Stimulated activated CD8-positive, alpha-beta memory T cell treated with anti-CD3 and anti-CD28 coated beads, Interleukin-4, amount 100 ng/mL, for 4 hours (primary cell): ENCODE measurements at places on chromosomes 7 and 10.

GRCh38 chr10:128990986-128991385, 476.1 kb upstream of the MGMT start:
- no peak for DNase-seq

DNA sequence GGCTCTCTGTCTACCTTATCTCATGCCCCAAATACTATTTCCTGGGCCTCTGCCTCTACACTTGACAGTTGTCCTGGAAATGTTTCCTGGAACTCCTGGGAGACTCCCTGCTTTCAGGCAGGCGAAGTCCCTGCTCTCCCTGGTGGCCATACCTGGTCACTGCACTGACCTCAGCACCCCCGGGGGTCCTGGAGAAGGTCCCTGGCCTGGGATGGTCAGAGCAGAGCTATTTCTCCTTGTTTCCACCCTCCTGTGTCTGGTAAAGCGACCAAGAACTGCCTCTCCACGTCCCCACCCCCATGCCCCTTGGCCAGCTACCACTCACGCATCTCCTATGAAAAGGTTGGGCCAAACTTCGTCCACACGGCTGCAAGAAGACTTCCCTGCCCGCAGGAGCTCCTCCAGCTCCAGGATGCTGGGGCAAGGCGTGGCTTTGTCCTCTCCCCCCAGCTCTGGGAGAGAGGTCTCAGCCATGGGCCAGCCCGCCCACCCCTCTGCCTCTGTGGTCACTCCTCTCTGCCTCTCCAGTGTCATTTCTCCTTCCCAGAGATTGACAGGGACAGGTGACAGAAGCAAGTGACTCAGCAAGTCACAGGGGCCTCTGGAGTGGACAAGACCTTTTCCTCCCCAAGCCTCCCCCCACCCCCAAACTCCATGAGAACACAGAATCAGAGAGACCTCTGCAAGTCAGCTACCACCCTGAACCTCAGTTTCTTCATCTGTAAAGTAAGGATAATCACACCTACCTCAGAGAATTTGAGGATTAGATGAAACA, 2.6 kb upstream of the SAMD8 start:
- DNase-seq: no peak

GRCh38 chr7:29314148-29314547, 119.6 kb downstream of the CHN2 start:
- no peak for DNase-seq

GRCh38 chr10:50439806-50440205, 183.9 kb downstream of the SGMS1 start:
- no peak for DNase-seq

DNA sequence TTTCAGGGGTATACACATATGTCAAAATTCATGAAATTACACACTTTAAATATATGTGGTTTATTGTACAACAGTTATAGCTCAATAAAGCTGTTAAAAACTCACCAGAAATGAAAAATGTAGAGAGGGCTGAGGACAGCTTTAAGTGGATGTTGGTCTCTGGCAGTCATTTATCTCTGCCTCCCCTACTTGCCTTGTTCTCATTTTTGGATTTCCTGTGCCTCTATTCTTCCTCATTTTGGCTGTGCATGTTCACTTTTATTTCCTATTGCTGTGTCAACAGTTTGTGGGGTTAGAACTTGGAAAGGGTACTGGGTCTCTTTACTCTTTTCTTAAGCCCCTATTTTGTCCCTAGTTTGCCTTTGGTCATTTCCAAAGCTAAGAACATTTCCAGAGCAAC, 18.6 kb upstream of the MEST start:
- DNase-seq: no peak

DNA sequence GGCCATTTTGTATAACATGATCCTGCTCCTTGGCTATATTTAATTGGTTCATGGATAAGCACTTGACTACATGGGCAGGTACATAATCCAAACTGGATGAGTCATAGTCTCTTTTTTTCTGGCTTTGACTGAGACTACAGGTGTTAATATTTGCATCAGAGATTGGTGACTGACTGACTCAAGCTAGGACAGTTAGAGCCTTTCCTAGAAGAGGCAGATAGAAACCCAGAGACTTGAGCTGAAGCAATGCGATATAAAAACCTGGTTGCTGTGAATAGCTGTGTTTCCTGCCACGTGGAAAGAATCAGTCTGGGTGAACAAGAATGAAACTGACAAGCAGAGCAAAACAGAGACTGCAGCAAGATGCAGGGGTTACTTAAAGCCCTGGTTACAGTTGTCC, 81.0 kb downstream of the SAMD9 start:
- DNase-seq: no peak

DNA sequence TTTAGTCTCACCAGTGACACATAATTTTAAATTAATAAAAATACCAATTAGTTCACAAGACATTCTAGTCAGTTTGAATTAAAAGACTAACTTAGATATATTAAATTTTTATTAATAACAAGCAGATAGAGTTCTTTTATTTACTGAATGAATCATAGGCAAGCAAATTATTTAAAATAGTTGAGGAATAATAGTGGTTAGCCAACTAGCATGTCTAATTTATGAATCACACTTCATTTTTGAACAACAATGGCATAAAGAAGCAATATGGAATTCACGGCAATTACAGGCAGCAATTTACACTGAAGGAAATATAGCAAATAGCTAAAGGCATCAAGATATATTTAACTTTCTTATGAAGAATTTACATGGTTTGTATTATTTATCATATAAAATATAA, 187.0 kb upstream of the SLC26A5 start:
- DNase-seq: no peak

GRCh38 chr10:33772370-33773252, 438.1 kb upstream of the NRP1 start:
- DNase-seq: no peak

DNA sequence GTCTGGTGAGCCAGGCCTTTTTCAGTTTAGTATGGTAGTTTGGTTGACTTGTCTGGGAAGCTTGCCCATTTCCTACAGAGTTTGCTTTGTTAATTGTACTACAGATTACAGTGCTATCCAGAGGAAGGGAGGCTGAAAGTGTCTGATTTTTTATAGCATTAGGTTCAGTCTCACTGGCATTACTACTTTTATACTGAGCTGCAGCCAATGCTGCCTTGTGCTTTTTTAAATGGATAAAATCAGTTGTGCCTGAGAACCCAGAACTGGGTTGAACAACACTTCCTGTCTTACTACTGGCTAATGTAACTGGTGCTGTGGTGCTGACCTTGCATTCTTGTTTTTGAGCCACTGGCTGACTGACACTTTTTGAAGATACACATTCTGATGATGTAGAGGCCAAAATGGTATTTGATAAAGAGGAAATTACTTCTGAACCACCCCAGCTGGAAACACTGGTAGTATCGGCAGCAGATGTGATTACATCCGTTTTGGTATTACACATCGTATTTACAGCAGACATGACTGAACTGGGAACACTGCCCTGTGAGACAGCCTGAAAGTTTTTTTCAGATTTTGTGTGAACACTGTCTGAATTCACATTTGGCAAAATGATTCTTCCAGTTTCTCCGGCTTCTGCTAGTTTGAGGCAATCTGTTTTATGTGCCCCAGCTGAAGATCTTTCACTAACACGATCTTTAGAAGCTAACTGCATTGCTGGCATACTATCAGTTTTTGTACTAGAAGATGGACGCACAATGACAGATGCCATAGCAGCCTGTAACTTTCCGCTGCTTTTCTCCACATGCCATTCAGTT, 74.1 kb downstream of the NRBF2 start:
- no peak for DNase-seq

DNA sequence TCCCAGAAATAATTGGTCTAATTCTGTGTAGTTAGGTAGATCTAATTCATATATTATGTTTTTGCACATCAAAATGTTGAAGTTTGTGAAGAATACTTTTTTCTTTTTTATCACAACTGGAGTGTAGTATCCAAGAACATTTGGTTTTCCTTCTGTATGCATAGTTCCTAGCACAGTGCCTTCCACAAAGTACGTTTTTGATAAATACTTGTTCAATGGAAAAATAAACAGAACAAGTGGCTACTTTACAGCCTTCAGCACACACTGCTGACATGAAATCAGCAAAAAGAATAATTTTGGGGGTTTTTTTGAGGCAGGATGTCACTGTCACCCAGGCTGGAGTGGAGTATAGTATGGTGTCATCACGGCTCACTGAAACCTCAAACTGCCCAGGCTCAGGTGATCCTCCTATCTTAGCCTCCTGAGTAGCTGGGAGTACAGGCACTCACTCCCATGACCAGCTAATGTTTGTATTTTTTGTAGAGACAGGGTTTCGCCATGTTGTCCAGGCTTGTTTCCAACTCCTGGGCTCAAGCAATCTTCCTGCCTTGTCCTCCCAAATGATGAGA, 27.9 kb downstream of the TARP start:
- no peak for DNase-seq

GRCh38 chr7:45974540-45975360, 53.7 kb upstream of the IGFBP3 start:
- no peak for DNase-seq

GRCh38 chr10:7230951-7231350, 179.9 kb downstream of the SFMBT2 start:
- no peak for DNase-seq

- no peak for DNase-seq
Measured at GRCh38 chr7:66837007-66837406, 84.0 kb upstream of the TMEM248 start.

GRCh38 chr10:103852856-103853255, 2.5 kb downstream of the SH3PXD2A start:
- DNase-seq: no peak

DNA sequence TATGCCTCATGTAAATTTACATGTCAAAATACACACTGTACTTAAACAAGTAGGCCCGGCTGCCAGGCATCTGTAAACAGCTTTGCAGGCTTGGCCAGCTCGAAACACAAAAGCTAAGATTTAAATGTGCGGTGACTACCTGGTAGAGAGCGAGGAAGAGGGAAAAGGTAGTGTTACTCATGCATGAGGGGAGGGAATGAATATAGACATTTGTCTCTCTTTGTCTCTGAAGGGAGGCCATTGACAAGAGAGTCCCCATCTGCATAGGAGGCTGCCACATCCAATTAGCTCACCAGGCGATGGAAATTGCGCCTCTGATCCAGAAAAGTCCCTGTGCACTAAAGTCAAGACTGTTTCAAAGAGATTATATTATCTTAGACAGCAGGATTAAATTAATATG, 535.8 kb downstream of the PTPRN2 start:
- no peak for DNase-seq

GRCh38 chr7:110733221-110733620, 357.7 kb upstream of the LRRN3 start:
- no peak for DNase-seq

GRCh38 chr7:69780379-69780778, 182.1 kb downstream of the AUTS2 start:
- DNase-seq: no peak

- no peak for DNase-seq
Measured at GRCh38 chr7:30428246-30429155, 50.1 kb downstream of the NOD1 start.

DNA sequence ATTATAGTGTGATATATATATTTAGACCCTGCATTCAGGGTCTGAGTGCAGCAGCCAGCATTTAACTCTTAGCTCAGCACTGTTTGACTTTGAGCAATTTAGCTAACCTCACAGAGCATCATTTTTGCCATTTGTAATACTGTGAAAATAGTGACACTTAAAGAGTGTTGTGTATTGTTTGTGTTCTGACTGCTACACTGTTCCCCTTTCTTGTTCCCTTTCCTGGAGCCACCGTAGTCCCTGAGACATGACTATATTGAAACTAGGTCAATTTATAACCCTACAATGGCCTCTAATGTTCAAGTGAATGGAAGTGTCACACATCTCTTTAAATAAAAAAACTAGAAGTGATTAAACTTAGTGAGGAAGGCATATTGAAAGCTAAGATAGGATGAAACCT, 20.3 kb upstream of the CD36 start:
- DNase-seq: no peak

DNA sequence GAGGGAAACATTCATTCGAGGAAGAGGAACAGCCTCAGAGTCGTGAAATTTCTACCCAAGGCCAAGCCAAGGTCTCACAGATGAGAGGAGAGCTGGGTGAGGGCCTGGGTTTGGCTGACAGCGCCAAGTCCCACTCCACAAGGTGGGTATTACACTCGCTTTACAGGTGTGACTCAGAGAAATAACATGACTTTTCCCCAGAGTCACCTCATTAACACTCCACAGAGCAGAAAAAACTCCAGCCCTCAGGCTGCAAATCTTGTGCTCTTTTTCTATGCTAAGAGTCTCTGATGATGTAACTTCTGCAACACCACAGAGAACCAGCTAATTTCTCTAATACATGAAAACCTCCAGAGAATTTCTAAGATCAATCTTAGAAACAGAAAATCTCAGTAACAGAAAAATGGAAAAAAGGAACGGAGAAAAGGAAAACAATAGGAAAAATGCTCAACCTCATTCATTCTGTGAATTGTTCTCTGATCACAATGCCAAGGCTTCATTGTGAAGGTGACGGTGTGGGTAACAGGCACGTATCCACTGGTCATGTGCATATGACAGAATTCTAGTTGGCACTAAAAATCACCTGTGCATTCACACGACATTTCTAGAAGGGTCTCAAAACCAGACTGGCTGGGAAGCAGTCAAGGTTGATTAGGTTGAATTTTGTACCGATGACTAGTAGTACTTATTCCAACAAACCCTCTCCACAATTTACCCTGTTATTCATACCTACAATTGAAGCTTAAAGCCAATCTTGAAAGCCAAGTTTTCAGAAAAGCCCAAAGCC, 20.3 kb downstream of the YWHAG start:
- no peak for DNase-seq
